ENCODE measurements at places on chromosomes 6 and 20. TPM values are rescaled to one million over a fixed set of nuclear protein-coding genes. Genes with fewer than 3 reads are reported as not detected.

ATG5 gene
- total RNA-seq: 21.5 TPM

SAMD3 gene
- 0.95 TPM for total RNA-seq

GPLD1 gene
- total RNA-seq: 0.26 TPM

KHDC1L gene
- total RNA-seq: 0.44 TPM

TNXB gene
- 0.70 TPM for total RNA-seq

THEMIS gene
- total RNA-seq: 0.22 TPM

NHSL1 gene
- 12.3 TPM for total RNA-seq

PHACTR1 gene
- 3.4 TPM for total RNA-seq

RHAG gene
- total RNA-seq: not detected

DNMT3B gene
- 0.84 TPM for total RNA-seq

LPIN3 gene
- 12.7 TPM for total RNA-seq

MCCD1 gene
- not detected for total RNA-seq

DNA sequence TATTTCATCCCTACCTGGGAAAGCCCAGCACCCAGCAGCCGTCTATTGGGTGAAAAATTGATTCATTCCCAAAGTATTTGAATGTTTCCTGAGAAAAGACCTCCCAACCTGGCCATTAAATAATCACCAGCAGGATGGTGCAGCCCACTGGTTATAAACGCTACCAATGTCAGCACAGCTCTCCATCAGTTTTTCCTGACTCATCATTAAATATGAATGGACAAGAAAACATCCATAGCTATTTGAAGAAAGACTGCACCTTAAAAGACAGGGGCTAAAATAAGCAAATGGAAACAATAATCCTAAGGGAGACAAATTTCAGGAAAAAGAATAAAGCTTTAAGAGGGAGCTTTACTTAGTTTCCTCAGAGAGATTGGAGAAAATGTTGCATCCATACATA, 261.9 kb downstream of the UST start:
- H3K27ac ChIP-seq: no peak overlapping the region
- H3K4me3 ChIP-seq: no peak overlapping the region
- H3K4me1 ChIP-seq: peaks cover 49% of the 10 kb centered on the region
- peaks cover 37% of the 10 kb centered on the region for H3K36me3 ChIP-seq
- DNase-seq: no peak

DNA sequence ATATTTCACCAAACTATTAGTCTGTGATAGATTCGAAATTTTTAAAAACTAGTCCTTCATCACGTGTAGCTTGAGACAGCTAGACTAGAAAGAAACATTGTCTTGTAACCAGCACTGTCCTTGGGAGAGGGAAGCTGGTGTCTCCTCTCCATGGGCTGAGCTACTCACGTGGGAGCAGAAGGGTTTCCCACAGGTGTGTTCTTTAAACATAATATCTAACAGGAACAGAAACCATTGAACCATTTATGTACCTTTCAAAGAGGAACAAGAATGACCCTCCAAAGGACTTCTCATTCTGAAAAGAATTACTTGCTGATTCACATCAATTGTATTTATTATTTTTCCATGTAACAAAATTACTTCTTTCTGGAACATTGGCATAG, 72.4 kb upstream of the SYNJ2 start:
- DNase-seq: no peak
- no peak overlapping the region for H3K27ac ChIP-seq
- H3K27me3 ChIP-seq: no peaks in the 10 kb centered on the region
- H3K36me3 ChIP-seq: peaks cover 42% of the 10 kb centered on the region
- no peak overlapping the region for H3K4me3 ChIP-seq

- H3K27me3 ChIP-seq: no peaks in the 10 kb centered on the region
- no peak overlapping the region for H3K27ac ChIP-seq
- no peaks in the 10 kb centered on the region for H3K4me1 ChIP-seq
Measured at GRCh38 chr20:43605715-43606114, 15.0 kb downstream of the IFT52 start.

GRCh38 chr6:46170357-46171289, at the start of gene ENPP5:
Gene ENPP5, minus strand, starts transcription at chr6:46170980. Its CDS starts 2,718 bp downstream, at chr6:46168262.
- no peak for DNase-seq
- no peaks in the 10 kb centered on the region for H3K4me1 ChIP-seq
- H3K27me3 ChIP-seq: peaks cover 3% of the 10 kb centered on the region
- H3K27ac ChIP-seq: no peak within 1 kb of the TSS
- no peaks in the 10 kb centered on the region for H3K36me3 ChIP-seq
- H3K4me3 ChIP-seq: no peak within 1 kb of the TSS

- peak overlapping the region; percentile 24 for H3K27ac ChIP-seq
- peak overlapping the region; percentile 93 for H3K4me3 ChIP-seq
- no peak for DNase-seq
- H3K36me3 ChIP-seq: peaks cover 26% of the 10 kb centered on the region
Measured at GRCh38 chr20:62388839-62389600, 2.1 kb downstream of the RPS21 start.

DNA sequence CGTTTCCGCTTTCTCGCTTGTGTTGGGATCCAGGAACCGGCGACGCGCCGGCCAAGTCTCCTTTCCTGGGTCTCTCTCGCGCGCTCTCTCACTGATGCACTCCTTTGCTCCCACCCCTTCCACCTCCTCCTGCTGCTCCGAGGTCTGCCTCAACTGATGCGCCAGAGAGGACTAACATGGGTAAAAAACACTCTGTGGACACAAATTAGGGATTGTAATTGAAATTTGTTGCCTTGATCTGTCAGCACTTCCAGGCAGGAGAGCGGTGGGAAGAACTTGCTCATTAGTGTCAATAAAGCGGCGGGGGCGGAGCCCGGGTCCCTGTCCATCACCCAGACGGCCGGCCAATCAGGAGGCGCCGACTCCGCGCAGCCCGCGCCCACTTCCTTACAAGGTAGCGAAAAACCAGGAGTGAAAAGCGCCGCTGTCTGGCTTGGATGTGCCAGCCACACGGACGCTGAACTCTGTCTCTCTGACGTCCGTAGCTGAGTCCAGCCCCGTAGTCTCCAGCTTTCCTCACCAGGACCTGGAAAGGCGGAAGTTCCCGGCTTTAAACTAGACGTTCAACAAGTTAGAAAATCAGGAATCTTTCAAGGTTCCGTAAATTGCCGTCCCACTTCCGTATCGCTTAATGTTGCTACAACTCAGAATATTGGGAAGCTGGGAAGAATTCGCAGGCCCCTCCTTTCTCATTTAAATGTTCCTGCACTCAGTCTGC, at the start of gene TBX18:
Gene TBX18, minus strand, starts transcription at position 267 of the 718 bp plus-strand sequence. CDS start 417 bp downstream, outside the sequence.
- peaks cover 6% of the 10 kb centered on the region for H3K27me3 ChIP-seq
- peak; percentile 99 for DNase-seq
- H3K4me3 ChIP-seq: peak within 1 kb of the TSS; percentile 92
- peak within 1 kb of the TSS; percentile 89 for H3K27ac ChIP-seq
- peaks cover 43% of the 10 kb centered on the region for H3K4me1 ChIP-seq

- no peak overlapping the region for H3K27ac ChIP-seq
- H3K4me1 ChIP-seq: peaks cover 8% of the 10 kb centered on the region
- H3K4me3 ChIP-seq: no peak overlapping the region
- no peaks in the 10 kb centered on the region for H3K27me3 ChIP-seq
- peaks cover 28% of the 10 kb centered on the region for H3K36me3 ChIP-seq
- DNase-seq: no peak
Measured at GRCh38 chr6:85506441-85507093, 56.7 kb downstream of the NT5E start.

GRCh38 chr20:52033313-52033712, 158.3 kb downstream of the ZFP64 start:
- H3K27me3 ChIP-seq: no peaks in the 10 kb centered on the region
- DNase-seq: no peak
- H3K4me3 ChIP-seq: no peak overlapping the region
- H3K36me3 ChIP-seq: no peaks in the 10 kb centered on the region
- no peak overlapping the region for H3K27ac ChIP-seq

- no peak overlapping the region for H3K4me3 ChIP-seq
- no peaks in the 10 kb centered on the region for H3K27me3 ChIP-seq
- no peak overlapping the region for H3K27ac ChIP-seq
- no peak for DNase-seq
Measured at GRCh38 chr6:118394106-118394505, 154.0 kb upstream of the PLN start.

DNA sequence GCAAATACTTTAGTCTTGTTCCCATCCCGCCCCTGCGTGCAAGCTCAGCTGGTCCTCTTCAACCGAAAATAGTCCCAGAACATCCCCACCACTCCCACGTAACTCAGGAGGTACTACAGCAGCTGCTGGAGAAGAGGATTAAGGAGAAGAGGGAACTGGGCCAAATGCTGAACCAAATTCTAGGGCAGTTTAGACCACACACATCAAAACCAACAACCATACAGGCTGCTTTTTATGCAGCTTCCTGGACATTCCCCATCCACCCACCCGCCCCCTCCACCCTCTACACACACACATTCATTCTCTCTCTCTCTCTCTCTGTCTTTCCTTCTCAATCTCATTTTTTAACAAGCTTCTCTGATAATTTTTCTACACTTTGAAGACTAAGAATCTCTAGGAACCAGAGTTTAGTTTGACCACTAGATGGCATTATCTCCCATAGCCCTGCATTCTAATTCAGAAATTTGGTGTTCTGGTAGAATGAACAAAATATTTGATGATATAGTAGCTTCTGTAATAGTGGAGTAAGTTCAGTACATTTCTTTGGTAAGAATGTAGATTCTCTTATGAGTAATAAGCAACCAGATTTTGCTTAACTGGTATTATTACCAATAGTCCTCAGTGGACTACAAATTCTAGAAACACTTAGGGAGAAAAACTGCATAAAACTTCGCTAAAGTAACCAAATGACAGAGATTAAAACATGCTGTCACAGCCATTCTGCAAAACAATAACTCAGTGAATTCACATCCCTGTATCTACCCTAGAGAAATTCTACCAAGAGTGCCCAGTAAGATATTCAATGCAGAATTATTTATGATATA, 52.1 kb upstream of the BEND6 start:
- H3K27me3 ChIP-seq: no peaks in the 10 kb centered on the region
- peak overlapping the region; percentile 51 for H3K27ac ChIP-seq
- H3K36me3 ChIP-seq: peaks cover 23% of the 10 kb centered on the region
- H3K4me1 ChIP-seq: peaks cover 90% of the 10 kb centered on the region
- H3K4me3 ChIP-seq: 0 out of 2 replicates have a peak overlapping the region, but pooled peaks have one; percentile 1

- H3K36me3 ChIP-seq: no peaks in the 10 kb centered on the region
- no peak for DNase-seq
Measured at GRCh38 chr6:10565913-10566312, 44.8 kb downstream of the GCNT2 start.

- H3K27me3 ChIP-seq: no peaks in the 10 kb centered on the region
- H3K36me3 ChIP-seq: peaks cover 25% of the 10 kb centered on the region
- DNase-seq: peak; percentile 79
- peak overlapping the region; percentile 62 for H3K27ac ChIP-seq
- peaks cover 35% of the 10 kb centered on the region for H3K4me1 ChIP-seq
Measured at GRCh38 chr6:105326833-105327770, 75.8 kb downstream of the PREP start.

DNA sequence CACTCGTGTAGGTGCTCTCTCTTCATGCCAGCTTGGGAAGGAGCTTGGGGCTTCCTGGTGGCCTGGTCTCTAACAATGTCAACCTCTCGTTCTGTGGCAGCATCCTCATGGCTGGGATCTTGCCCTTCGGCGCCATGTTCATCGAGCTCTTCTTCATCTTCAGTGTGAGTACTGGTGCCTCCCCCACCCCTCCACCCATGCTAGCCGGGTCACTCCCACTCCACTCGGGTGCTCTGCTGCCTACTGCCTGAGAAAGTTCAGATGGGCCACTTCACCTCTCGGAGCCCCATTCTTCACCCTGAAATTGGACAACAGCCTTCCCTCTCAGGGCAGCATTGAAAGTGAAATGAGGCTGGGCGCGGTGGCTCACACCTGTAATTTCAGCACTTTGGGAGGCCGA, 48.8 kb downstream of the TM9SF4 start:
- H3K4me1 ChIP-seq: peaks cover 13% of the 10 kb centered on the region
- no peaks in the 10 kb centered on the region for H3K27me3 ChIP-seq
- H3K4me3 ChIP-seq: no peak overlapping the region
- H3K27ac ChIP-seq: no peak overlapping the region

- H3K4me3 ChIP-seq: no peak overlapping the region
- no peak for DNase-seq
- no peaks in the 10 kb centered on the region for H3K36me3 ChIP-seq
- no peaks in the 10 kb centered on the region for H3K4me1 ChIP-seq
- no peak overlapping the region for H3K27ac ChIP-seq
Measured at GRCh38 chr20:19427480-19427879, 215.0 kb downstream of the SLC24A3 start.

- peak overlapping the region; percentile 93 for H3K27ac ChIP-seq
- H3K27me3 ChIP-seq: peaks cover 3% of the 10 kb centered on the region
- H3K4me3 ChIP-seq: peak overlapping the region; percentile 73
- DNase-seq: peak; percentile 99
- peaks cover 18% of the 10 kb centered on the region for H3K36me3 ChIP-seq
Measured at GRCh38 chr6:42338744-42339222, 112.9 kb downstream of the TRERF1 start.

DNA sequence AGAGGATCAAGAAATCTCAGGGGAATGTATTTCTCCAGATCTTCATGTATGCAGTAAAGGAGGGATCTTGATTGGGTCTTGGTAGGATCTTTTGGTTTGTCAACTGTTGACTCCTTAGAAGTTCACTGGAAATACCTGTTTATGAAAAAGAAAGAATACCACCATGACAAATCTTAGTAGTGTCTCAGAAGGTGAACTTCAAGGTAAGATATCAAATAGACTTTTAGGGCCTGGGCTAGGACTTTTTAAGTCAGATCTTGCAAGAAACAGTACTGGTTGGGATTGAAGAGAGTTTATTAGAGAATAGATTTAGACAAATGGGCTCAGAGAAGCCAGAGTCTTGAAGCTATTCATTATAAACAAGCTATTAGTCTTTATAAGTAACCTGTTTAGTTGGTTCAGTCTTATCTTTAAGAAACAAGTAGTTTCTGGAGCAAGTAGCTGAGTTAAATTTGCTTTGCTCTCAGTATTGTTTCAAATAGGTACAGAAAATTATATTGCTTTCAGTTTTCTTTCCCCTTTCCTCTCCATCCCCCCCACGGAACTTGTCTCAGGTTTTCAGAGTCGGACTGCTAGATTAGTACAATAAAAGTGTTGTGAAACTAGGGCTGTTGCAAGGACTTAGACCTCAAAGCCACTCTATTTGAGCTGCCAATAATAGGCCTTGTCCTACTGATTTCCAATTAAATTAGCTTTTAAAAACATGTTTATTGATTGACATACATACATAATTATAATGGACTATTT, 529.1 kb upstream of the CITED2 start:
- H3K4me3 ChIP-seq: no peak overlapping the region
- peaks cover 9% of the 10 kb centered on the region for H3K4me1 ChIP-seq
- no peak overlapping the region for H3K27ac ChIP-seq
- DNase-seq: no peak
- peaks cover 7% of the 10 kb centered on the region for H3K36me3 ChIP-seq

All from HFFc6 (cell line).